ENCODE measurements at places on chromosomes 1 and 21.

DNA sequence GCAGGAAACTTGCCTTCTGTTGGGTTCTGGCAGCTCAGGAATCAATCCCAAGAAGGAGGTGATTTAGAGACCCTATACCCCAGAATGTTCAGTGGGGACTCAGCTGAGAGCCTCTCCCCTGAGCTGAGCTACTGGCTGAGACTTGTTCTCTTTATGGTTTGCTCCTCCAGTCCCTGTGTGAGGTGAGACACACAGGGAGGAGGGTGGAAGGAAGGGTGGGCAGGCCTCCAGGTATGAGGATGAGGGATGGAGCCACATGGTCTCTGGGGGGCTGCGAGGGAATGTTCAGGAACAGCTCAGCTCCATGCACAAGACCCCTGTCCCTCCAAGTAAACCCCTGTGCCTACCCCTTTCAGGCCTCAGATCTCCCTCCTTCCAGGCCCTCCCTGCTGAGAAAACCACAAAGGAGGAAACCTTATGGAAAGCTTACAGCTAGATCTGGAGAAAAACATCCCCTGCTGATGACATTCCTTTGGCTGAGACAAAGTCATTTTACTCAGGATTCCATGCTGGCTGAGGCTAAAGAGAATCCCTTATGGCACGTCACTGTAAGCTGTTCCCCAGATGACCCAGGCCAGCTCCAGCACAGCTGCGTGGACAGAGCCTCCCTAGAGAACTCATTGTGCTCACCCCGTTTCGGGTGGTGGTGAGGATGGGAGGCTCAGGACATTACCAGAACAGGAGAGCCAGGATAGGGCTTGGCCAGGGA is 91.5 kb upstream of the IPO9 start:
- DNase-seq = peak; percentile 43

DNA sequence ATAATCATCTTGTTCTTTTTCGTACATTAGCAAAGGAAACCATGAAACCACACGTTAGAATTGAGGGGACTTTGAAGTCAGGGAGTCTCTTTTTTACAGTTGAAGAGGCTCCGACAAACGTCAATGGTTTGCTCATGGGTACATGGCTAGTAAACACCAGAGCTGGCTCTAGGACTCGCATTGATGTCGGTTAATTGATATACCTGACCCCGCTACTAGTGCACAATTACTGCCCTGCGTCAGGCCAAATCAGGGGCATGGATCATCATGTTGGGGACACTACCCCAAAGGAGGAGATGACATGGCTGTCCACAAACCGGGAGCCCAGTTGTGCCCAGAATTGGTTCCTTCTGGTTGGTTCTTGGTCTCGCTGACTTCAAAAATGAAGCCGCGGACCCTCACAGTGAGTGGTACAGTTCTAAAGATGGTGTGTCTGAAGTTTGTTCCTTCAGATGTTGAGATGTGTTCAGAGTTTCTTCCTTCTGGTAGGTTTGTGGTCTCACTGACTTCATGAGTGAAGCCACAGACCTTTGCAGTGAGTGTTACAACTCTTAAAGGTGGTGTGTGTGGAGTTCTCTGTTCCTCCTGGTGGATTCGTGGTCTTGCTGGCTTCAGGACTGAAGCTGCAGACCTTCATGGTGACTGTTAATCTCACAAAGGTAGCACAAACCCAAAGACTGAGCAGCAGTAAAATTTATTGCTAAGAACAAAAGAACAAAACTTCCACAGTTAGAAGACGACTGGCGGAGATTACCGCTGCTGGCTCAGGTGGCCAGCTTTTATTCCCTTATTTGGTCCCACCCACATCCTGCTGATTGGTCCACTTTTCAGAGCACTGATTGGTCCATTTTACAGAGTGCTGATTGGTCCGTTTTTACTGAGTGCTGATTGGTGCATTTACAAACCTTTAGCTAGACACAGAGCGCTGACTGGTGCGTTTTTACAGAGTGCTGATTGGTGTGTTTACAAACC is 126.9 kb upstream of the ERRFI1 start:
- no peak for DNase-seq

DNA sequence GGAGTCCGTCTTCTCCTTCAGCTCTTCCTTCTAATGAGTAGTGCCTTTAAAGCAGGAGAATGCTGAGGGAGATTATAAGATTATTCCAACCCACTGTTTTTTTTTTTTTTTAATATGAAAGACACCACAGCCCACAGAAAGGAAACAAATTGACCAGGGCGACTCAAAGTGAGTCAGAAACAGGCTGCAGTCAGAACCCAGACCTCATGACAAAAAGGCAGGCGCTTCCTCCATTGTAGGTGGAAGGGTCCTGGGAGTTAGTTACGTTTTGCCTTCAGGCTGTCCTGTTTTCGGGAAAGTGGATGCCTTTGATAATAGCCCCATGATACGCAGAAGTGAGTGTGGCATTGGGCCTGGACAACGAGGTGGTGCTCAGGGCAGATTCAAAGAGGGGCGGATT is 21.0 kb downstream of the PLXNA2 start:
- DNase-seq = no peak

DNA sequence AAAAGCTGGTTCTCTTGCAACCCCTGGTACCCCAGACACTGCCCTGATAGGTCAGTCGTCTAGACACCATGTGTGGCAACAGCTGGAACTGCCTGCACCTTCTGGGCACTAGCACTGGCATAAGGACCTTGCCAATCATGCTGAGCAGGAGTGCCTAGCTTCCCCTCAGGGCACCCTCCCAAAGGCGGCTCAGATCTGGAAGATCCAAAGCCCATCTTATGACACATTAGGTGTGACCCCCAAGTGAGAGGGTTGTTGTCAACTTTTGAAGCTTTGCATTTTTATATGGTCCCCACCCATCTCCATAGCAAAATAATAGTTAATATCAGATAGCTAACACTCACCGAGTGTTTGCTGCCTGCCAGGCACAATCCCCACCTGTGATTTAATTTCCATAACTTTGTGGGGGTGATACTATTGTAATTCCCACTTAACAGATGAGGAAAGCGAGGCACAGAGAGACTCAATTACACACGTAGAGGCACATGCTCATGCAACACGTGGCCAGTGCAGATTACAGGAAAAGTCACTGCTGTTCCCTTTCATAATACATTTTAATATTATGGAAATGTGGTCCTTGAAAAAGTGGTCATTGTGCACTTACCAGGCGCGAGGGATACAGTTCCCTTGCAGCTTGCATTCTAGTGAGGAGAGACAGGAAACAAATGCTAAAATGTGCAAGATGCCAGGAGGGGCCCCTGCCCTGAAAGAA is 25.8 kb downstream of the EXOC8 start:
- no peak for DNase-seq

- no peak for DNase-seq
Observed at GRCh38 chr1:204923201-204923600, 52.5 kb downstream of the NFASC start.

GRCh38 chr21:38268864-38269575 is 12.2 kb downstream of the KCNJ15 start:
- no peak for DNase-seq

GRCh38 chr1:25727635-25728286 is 72.2 kb upstream of the SELENON start:
- DNase-seq = peak; percentile 85

DNA sequence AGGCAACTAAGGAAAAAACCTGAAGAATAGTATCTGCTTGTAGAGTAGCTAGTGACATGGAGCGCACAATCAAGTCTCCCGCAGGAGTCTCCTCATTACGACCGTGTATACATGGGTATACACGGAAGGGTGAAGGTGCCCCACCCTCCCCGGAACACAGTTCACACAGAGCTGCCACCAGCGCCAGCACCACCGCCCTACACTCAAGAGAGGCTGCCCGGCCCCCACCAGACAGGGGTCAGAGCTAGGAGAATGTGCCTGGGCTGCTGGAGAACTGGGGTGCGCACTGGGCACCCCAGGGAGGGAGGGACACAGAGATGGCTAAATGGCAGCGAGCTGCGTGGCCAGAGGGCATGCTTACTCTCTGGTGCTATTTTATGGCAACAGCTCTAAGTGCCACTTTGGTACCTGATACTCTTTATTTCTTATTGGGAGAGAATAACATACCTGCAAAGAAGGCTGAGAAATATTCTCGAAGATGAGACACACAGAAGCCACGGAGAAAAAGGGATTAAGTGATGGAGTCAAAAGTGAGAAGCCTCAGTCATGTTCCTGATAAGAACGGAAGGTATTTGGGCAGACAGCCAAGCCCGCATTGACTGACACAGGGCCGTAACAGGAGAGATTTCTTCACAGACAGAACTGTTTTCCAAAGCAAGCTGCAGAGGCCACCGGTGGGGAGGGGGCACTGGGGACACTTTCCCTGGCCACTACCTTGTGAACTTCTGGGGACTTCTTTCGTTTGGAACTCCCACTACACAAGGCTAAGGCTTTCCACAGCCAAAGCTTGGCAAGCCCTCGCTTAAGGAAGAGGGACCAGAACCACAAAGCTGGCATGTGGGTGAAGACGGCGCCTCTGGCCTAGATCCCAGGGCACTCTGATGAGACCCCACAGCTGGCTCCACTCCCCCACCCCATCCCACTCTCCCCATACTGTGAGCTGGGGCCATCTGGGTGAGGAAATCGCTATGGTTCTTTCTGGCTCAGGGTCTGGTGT is 108.0 kb downstream of the PGBD5 start:
- DNase-seq = peak; percentile 70

DNA sequence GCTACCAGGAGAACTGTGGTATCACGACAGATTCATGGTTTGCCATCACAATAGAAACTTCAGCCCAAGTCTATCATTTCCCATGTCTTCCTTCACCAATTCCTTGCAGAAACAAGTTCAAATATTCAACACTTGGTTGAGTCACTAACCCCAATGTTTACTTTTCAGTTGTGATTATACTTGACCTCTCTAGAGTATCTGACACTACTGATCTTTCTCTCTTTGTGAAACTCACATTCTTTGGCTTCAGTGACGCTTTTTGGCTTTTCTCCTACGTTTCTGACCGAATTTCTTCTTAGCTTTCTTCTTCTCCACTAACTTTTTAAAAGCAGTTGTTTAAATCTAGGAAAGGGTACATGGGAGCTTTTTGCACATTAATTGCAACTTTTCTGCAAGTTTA is 48.8 kb upstream of the HMGB4 start:
- DNase-seq = no peak

DNA sequence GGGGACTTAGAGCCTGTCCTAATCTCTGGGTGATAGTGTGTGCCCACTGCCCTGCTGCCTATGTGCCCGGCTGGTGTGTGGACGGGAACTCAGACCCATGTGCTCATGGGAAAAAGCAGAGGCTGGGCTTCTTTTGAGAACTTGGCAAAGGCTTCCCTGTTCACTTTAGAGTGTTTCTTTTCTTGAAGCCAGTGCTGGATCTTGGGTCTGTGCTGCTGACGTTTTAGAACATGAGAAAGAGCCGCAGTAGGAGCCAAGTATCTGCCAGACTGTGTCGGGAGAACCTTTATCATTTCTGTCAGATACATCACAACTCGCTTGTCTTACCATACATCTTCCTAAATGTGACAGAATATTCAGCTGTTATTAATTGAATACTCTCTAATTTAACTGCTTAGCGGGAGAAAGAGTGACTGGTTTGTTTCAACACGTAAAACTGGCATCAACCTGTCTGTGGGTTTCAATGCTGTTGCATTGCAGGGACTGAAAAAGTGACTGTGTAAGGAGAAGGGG is 195.2 kb downstream of the PBX1 start:
- DNase-seq = peak; percentile 34

- DNase-seq = no peak
Observed at GRCh38 chr1:199204231-199204630, 565.4 kb downstream of the PTPRC start.

GRCh38 chr1:20936621-20937020 is 149.5 kb upstream of the HP1BP3 start:
- no peak for DNase-seq

DNA sequence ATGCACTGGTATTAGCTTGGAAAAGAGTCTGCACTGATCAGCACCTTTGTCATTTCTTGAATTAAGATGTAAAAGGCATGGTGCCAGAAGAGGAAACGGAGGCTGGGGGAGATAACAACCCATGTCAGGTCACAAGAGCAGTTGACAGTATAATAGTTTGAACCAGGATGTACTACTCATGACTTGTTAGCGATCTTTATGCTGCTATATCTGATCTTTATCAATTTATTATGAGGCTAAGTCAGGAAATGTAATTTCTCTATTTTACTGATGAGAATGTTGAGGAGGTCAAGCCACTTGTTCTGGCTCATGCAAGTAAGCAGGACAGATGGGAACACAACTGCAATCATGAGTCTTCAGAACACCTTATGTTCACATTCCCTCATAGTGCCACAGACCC is 41.4 kb downstream of the RGS5 start:
- DNase-seq = no peak

DNA sequence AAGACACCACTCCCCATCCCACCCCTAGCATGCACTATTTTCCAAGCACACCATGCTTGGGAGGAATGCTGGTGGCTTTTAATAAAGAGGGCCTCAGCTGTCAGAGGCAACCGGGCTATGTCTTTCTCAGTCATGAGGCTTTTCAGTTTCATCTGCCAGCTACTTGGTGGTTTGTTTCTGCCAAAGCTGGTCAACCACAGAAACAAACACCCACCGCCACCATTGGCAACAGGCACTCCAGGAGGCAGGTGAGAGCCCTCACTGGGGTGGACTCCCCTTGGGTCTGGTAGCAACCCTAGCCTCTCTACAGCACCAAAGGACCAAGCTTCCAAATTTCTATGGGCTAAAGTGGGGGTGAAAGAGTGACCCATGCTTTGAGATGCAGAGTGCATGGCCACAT is 54.3 kb upstream of the CD1D start:
- no peak for DNase-seq

DNA sequence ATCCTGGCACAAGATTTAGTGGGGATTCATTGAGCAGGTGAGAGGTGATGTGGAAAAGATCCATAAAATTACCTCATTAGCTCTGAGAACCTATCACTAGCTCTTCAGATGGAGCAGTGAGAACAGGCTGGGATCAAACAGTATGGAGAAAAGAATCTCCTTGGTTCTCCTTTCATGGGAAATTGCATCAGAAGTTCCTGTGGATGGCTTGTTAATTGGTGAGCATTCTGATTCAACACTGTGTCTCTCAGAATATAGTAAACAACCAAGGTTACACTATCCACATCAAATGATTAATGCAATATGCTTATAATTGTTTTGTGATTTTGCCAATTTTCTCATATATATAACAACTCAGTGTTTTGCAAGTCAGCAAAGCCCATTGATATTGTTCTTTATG is 8.3 kb upstream of the CD55 start:
- DNase-seq = no peak

GRCh38 chr1:247408100-247408499 is 7.9 kb upstream of the NLRP3 start:
- DNase-seq = no peak

Measured in mucosa of gallbladder (tissue), 1 donor.